ENCODE measurements at places on chromosomes 12 and 14.
A peak's percentile ranks its signal among the peaks of the same experiment; 100 is the strongest.

- no peak for DNase-seq
- peaks cover 4% of the 10 kb centered on the region for H3K4me1 ChIP-seq
- peaks cover 18% of the 10 kb centered on the region for H3K27me3 ChIP-seq
- no peaks in the 10 kb centered on the region for H3K36me3 ChIP-seq
- H3K27ac ChIP-seq: no peak overlapping the region
Measured at GRCh38 chr14:54447231-54447692, 6.1 kb upstream of the CNIH1 start.

DNA sequence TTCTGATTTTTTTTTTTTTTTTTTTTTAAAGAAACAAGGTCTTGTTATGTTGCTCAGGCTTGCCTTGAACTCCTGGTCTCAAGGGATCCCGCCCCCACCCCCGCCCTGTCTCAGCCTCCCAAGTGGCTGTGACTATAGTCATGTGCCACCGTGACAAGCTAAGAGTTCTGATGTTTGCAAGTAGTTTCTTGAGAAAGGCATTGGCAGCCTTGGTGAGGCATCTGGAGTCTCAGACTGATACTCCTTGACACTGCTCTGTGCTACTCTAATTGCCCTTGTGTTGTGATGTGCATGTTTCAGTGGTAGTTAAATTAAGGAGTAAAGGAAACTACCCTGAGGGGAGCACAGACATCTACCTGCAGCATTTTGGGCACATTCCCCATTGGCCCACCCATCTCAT, 46.2 kb upstream of the OR4E1 start:
- H3K36me3 ChIP-seq: no peaks in the 10 kb centered on the region
- no peaks in the 10 kb centered on the region for H3K4me1 ChIP-seq
- peaks cover 33% of the 10 kb centered on the region for H3K27me3 ChIP-seq
- no peak for DNase-seq

DNA sequence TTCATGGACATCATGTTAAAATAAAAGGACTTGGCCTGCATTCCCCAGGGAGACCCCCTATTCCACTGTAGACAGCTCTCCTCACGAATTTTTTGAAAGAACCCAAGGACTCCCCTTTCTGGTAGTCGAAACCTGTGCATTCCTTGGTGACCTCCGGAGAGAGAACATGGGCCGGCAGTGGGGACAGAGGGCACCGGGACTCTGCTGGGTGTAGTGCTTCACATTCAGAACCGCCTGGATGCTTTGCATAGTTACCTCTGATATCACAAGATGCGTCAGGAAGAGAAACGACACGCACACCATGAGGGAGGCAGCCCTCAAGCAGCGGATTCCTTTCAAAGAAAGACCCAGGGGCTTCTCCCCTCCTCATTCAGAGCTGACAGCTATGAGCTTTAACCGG, 9.7 kb downstream of the CKAP4 start:
- DNase-seq: no peak
- H3K4me3 ChIP-seq: no peak overlapping the region
- H3K4me1 ChIP-seq: no peaks in the 10 kb centered on the region
- H3K27me3 ChIP-seq: peaks cover 3% of the 10 kb centered on the region
- H3K27ac ChIP-seq: no peak overlapping the region

DNA sequence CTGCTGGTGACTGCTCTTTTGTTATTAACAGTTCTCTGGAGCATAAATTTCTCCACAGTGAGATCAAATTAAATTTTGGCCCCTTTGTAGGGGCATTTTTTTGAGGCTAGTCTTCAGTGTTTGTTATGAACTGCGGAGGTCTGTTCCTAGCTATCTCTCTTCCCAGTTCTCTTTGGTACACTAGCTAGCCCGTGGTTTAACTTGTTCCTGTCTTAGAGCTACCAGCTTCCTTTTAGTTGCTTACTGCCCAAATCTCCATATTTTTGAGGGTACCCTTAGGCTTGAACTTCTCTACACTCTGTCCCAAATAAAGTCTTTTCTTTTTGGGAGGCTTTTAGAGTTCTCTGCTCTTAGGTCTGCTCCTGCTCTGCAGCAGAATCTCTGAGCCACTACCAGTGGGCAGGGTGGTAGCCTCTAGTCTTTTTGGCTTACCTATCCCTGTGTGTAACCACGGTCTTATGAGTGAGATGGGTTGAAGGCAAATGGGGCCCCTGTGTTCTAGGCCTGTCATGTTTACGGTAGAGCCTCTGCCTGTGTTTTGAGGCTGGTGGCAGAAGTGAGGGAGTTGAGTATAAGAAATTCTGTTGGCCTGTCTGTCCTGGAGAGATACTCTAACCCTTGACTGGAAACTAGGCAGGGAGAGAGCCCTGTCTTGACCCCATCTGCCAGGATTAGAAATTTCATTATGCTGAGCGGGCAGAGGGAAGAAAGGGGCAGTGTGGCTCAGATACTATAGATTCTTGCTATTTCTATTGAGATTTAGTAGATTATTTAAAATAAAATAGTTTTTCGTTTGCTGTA, 21.0 kb downstream of the CNOT2 start:
- no peaks in the 10 kb centered on the region for H3K27me3 ChIP-seq
- peaks cover 41% of the 10 kb centered on the region for H3K36me3 ChIP-seq
- no peak for DNase-seq
- no peak overlapping the region for H3K27ac ChIP-seq
- no peak overlapping the region for H3K4me3 ChIP-seq

GRCh38 chr14:50060871-50061663, 55.3 kb downstream of the VCPKMT start:
- H3K27ac ChIP-seq: peak overlapping the region; percentile 99
- DNase-seq: peak; percentile 70
- H3K27me3 ChIP-seq: no peaks in the 10 kb centered on the region

DNA sequence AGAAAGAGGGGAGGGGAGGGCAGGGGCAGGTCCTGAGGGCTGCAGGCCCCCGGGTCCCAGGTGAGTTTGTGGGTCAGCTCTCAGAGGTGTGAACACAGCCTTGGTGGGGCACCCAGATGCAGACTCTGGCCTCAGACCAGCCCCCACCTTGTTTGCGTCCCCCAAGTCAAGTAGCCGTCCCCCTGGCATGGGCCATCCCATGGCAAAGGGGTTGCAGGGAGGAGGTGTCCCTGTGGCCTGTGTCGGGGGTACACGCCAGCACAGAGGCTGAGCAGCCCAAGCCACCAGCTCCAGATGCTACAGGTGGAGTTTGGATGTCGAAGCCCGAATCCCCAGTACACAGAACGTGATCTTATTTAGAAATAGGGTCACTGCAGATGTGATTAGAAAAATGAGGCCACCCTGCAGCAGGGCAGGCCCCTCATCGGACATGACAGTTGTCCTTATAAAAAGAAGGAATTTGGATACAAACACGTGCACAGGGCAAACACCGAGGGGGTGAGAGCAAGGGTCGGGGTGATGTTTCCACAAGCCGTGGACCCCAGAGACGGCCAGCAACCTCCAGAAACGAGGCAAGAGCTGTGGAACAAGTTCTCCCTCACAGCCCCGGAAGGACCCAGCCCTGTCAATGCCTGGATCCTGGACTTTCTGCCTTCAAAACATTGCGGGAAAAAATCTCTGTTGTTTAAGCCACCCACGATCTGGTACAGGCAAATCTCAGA, 141.2 kb upstream of the C14orf180 start:
- DNase-seq: peak; percentile 18
- H3K36me3 ChIP-seq: no peaks in the 10 kb centered on the region
- H3K4me1 ChIP-seq: no peaks in the 10 kb centered on the region
- H3K27ac ChIP-seq: peak overlapping the region; percentile 30
- H3K27me3 ChIP-seq: no peaks in the 10 kb centered on the region

All from activated CD8-positive, alpha-beta T cell treated with anti-CD3 and anti-CD28 coated beads, Interleukin-2, amount 10 ng/mL, durations not matched to agents 7 days and 5 days (primary cell).